Activated CD8-positive, alpha-beta memory T cell treated with anti-CD3 and anti-CD28 coated beads for 4 hours (primary cell): ENCODE measurements at places on chromosomes 13 and 19.

DNA sequence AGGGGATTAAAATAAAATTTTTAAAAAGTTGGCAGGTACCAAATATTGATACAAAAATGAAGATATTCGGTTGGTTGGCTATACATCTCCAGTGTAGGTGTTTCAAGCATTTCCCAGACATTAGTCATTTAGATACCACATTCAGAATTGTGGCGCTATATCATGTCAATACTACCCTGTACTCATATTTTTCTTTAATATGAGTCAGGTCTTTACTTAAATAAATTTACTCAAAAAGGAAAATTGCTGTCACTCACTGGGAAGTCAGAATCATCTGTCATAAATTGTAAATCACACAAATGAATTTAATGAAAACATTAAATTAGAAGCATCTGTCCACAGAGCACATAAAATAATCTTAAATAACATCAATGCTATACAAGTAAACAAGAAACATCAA is 134.2 kb downstream of the TSHZ3 start:
- no peak for DNase-seq

DNA sequence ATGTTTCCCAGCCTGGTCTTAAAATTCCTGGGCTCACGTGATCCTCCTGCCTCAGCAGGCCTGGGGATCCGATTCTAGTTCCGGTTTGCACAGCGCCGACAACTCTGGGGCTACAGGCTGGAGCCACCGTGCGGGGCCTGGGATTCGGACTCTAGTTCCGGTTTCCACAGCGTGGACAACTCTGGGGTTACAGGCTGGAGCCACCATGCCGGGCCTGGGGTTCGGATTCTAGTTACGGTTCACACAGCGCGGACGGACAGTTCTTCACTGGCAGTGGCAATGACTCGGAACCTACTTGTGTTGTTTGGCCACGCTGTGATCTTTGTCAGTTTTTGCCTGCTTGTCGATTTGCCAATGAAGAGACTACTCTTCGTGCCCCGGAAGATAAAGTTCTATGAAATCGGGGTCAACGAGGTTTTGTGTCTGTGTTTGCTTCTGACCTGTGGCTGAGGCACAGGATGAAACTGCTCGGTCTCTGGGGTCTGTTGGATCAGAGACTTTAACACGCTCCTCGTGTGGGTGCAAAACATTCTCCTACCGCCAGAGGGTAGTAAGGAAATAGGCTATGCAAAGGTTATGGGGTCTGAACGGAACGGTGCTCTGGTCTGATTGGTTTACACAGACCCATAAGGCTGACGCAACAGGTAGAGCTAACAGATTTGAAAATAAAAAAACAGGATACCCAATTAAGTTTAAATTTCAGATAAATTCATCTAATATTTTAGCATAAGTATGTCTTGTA is 12.1 kb upstream of the ZSCAN1 start:
- DNase-seq = peak; percentile 16

DNA sequence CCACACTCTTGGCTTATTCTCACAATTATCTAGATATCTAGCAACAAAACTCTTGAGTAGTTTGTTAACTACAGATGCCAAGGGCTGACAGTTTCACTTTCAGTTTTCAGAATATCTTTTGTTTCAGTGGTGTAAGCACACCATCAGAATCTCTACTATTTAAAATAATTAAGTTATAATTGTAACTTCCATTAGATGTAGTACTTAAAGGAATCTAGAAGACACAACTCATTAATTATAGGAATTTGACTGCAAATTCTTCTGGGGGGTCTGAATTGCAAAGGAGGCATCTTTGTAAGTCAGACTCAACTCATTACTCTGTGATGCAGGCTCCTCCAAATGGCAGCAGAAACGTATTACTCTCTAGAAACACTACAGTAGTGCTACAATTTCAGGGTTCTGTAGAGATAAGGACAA is 44.9 kb upstream of the USPL1 start:
- DNase-seq = no peak

GRCh38 chr13:46866150-46866549 is 30.7 kb downstream of the HTR2A start:
- DNase-seq = no peak

- no peak for DNase-seq
These were observed 699.4 kb downstream of the SLITRK1 start for GRCh38 chr13:83182845-83183244.

- no peak for DNase-seq
These were observed 21.6 kb downstream of the SPATA13 start for GRCh38 chr13:24181991-24182702.
